ENCODE measurements at places on chromosomes 7 and 10.

- DNase-seq = no peak
Measured at GRCh38 chr7:18906901-18907300, 210.5 kb downstream of the TWIST1 start.

DNA sequence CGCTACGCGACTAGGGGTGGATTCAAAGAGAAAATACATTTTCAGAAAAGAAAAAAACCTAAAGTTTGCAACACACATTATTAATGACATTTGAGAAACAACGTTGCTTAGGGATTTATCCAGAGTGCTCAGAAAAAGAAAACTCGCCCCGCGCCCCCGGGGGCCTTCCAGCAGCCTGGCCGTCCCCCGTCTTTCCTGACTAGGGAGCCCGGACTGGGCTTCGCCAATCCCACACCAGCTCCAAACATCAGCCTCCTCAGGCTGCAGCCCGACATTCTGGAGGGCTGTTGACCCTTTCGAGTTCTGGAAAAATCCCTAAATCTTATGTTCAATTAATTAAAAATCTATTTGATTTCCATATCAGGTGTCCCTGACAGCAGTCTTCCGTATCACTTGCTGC is 48.6 kb downstream of the CLEC2L start:
- DNase-seq = no peak

GRCh38 chr7:39969431-39969830 is 19.4 kb downstream of the CDK13 start:
- DNase-seq = no peak

DNA sequence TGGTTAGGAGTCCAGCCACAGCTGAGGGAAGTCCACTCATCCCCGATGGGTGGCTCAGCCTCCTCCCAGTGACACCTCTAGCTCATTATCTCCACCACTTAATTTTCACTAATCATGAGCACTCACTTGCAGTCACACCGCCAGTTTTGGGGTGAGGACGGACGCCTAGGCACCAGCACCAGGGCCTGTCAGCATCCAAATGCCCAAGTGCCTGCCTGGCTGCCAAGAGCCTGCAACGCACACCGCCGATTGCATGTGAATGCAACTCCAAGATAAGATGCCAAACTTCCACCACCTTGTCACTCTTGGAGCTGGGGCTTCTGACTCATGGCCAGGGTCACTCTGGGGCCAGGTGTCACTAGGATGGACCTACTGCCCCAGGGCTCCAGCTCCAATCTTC is 24.4 kb upstream of the SMARCD3 start:
- no peak for DNase-seq

DNA sequence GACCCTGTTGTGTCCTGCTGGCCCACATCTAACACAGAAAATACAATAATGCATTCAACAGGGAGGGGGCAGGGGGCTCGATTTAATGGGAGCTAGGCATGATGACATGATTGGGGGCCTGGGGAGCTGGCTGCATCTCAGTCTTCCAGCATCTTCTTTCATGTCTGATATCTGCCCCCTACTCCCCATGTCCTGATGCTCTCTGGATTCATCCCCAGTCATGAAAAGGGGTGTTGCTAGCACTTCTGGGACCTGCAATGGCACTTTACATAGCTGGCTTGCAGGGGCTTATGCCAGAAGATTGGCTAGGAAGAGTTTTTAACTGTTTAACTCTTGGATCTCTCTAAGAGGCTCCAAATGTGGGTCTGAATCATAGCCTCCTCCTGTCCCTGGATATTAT is 94.9 kb downstream of the AOAH start:
- DNase-seq = no peak

DNA sequence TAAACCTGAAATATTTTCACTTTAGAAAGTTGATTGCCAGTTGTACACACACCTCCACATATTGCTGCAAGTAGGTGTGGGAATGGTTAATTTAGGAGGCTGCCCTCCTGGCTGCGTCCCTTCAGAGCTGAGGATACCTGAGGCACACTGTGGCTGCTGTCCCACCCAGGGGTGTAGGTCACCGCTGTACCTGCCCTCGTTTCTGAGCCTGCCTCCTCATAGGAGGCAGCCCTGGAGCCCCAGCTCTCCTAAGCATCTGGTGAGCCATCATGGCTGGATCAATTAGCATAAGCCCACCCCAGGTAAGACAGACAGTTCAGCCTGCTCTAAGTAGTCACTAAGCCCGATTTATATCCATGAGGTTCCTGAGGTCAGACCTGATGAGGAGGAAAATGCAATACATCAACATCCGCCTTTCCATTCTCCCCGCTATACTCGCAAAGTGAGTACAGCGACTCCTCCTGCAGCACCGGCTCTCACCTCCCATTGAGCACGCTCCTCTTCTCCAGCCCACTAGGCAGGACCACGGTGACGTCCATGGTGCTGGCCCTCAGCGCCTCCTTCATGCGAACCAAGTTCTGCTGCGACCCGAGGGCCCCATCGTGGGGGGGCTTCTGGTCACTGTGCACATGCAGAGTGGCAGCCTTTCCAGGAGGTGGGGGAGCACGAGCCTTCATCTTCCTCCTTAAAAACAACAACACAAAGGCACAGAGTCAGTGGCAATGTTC is 97.2 kb downstream of the COBL start:
- no peak for DNase-seq

GRCh38 chr7:137755427-137755826 is 91.3 kb downstream of the DGKI start:
- no peak for DNase-seq

DNA sequence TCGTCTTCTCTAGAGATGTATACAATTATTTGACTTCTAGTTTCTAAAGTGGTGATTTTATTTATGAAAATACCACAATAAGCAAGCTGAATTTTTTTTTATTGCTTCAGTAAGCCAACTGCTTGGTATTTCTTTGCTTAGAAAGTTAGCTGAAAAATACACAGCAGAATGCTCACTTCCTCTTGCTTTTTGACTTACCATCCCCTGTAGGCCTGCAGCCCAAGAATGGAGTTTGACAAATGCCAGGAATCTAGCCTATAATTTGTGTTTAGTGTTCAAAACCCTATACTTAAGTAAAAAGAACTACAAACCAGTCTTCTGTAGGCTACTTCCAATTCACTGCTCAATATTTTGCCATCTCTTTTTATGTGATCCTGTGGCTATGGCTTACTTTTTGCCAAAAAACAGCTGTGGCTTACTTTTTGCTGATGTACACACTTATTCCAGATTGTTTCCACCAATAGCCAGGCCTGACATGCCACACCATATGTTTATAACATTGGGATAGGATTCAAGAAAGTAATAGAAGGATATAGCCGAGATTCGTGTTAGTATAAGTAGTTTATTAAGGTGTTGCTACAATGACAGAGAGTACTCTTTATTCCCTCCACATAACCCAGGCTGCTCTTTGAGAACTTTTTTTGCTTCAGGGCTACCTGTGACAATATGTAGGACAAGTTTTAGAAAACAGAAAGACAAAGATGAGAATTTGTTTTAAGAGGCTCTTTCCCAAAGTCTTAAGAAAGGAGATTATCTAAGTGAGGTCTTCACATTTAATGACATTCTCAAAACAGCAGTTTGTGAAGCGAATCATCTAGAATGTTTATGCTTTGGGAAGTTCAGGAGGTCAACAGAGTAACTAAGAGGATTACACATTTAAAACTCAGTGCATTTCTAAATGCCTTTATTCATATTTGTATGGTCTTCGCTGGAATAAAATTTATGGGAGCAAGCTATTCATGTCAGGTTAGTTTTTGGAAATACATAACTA is 263.9 kb upstream of the FZD1 start:
- DNase-seq = no peak

GRCh38 chr7:40041456-40041855 is 91.4 kb downstream of the CDK13 start:
- DNase-seq = no peak

GRCh38 chr7:30181211-30181610 is 46.4 kb downstream of the MTURN start:
- no peak for DNase-seq

Data from renal cortex interstitium (tissue), 15 donors.